ENCODE measurements at places on chromosomes 6 and 20.

DNA sequence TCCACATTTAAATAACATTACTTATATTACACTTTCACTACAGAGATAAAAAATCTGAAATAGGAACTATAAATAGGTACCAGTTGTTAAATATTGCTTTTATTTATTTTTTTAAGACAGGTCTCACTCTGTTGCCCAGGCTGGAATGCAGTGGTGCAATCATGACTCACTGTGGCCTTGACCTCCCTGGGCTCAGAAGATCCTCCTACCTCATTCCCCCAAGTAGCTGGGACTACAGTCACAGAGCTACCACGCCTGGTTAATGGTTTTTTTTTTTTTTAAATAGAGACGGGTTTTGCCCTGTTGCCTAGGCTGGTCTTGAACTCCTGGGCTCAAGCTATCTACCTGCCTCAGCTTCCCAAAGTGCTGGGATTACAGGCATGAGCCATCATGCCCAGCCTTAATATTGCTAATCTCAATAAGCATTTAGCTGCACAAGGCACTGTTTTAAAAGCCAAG is 17.3 kb downstream of the EEF1E1 start:
- no peak for DNase-seq

DNA sequence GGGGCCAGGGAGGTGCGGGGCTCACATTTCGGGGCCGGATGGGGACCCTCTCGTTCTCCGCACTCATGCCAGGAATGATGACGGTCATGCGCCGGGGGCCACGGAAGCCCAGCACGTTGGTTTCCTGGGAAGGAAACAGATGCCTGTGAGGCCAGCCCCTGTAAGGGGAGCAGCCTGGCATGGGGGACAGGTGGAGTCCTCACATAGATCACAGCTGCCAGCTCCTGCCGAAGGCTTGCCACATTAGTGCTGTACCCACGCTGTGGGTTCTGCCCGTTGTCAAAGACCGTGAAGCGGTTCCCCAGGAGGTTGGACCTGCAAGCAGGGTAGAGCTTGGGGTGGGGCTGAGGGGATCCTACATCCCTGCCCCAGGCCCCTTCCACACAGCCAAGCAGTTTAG is 6.7 kb upstream of the TEAD3 start:
- no peak for DNase-seq

DNA sequence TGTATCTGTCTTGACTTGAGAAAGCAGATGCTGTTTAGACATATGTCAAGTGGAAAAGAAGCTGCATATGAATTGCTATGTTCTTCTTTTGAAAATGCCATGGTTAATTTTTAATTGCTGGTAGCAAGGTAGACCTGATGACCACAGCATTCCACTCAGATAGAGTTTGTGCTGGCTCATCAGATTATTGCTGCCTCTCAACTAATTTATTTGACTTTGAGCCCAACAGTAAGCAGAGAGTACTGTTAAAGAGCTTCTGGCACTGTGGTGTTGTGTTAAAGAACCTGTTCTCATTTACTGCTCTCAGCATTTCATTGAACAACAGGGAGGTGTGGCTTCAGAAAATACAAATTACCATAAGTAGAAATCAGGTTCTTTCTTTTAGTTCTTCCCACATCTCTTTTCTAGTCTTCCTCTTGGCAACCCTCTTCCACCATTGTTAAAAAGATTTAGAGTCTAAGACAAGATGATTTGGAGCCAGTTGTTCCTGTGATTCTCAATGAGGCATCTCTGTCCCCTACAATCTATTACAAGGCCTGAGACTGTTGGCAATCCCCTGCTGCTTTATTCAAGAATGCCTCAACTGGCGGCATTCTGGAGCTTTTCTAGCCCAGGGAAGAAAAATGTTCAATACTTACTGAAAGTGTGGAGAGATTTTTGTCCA is 967.6 kb upstream of the GJE1 start:
- DNase-seq = no peak

DNA sequence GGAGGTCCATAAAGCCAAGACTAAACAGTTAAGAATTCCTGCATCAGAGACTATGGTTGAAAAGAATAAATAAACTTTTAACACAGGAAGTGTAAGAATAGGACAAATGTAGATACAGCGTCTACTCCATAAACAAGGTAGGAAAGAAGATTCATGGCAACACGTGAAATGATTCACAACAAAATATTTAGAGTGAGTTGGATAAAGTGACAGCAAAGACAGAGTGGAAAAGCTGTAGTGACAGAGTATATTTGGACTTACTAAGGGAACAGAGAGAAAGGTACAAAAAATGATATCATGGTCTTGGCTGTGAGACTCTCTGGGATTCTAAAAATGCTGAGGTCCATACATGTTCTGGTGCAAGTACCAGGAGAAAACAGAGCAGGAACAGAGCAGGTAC is 21.9 kb upstream of the KIAA0408 start:
- no peak for DNase-seq

DNA sequence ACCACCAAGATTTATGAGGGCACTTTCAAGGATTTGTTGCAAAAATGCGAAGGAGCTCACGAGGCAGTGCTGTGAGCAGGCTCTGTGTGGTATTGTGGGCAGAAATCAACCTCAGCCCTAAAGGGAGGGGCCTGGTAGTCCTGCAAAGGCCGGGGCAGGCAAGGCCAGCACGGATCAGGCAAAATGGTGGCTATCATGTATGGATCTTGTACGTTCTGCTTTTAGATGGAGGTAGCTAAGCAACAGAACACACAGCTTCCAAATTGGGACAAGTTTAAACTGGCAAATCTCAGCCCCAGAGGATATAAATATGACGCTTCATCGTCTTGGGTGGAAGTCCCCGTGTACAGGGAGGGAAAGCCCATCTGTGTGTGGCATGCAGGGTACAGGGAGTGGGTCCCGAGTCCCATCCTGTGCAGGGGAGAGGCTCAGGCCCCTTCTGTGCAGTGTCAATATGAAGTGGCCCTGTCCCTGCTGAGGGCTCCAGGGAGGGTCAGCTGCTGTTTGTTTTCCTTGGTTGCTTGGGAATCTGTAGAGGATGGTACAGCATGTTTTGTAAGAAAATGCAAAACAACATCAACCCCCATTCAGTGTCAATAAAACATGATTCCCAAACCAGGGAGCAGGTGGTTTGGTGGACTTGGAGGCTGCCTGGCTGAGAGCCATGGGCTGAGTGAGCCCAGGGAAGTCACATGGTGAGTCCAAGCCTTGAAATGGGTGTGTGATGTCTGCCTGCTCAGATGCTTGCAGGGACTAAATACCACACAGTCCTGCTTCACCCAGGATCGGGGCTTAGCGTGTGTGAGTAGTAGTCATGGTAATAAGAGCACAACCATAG is 113.0 kb downstream of the SYCP2 start:
- no peak for DNase-seq

DNA sequence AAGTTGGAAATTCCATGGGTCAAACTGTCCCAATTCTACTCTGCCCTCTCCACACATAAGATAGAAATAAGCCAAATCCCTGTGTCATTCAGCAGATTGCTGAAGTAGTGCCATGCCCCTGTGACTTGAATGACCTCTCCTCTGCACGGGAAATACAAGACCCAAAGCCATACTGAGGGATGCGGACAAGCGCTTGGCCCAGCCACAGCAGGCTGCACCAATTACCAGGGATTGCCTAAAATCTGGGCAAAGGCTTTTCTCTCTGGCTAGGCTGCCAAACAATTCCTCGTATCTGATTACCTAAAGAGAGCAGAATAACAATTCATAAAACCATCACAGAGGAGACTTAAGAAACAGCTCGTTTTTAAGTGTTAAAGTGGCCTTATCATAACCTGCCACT is 421.8 kb upstream of the JARID2 start:
- no peak for DNase-seq

GRCh38 chr6:170420283-170420682 is 113.7 kb downstream of the FAM120B start:
- no peak for DNase-seq

GRCh38 chr6:83757021-83757420 is 48.1 kb upstream of the SNAP91 start:
- DNase-seq = no peak

DNA sequence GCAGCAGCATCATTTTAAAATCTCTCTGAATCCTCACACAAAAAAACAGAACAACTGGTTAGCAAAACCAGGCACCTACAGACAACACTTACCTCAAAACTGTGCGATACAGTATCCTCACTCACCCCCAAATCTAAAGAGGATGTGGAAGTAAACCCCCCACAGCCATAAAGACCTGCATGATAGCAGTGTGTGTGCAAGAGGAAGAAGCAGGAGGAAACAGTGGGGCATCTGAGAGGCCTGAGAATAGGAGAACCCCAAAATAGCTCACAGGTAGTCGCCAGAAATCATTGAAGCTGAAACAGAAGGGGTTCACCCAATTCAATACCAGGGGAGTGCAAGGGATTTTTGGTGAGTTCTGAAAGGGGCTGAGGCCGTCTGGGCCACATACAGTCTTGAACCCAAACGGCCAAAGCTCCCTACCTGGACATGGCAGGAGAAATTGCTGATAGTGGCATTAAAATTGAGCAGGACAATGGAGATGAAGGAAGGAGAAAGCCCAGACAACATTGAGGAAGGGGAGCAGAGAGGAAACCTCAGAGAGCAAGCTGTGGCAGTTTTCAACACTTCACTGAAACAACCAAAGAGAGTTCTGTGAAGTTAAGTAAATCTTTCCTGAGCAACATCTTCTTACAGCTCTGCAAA is 129.7 kb downstream of the FIG4 start:
- DNase-seq = no peak

- DNase-seq = no peak
These were observed 132.0 kb upstream of the JAG1 start for GRCh38 chr20:10805764-10806163.

DNA sequence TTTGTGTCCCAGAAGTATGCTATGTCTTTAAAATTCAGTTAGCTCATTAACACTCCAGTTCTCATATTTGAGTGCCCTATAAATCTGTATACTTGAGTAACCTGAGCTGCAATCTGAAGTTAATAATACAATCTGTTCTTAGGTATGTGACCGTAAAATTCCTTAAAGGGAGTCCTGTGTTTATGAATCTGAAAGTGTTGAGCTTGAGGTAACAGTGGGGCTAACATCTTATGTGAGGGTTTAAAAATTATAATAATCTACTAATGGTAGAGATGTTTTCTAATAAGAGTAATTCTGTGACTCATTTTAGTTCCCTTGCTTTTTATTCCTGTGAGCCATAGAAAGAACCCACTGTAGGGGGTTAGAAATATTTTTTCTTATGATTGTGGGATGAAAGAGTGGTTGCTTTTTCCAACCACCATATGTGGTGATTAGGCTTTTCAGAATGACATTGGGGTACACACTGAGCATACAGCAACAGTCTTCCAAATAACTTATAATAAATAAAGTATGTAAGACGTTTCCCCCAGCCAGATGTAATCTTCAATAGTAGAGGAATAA is 121.2 kb downstream of the BCKDHB start:
- no peak for DNase-seq

GRCh38 chr6:79802657-79803300 is 144.6 kb downstream of the ELOVL4 start:
- no peak for DNase-seq

DNA sequence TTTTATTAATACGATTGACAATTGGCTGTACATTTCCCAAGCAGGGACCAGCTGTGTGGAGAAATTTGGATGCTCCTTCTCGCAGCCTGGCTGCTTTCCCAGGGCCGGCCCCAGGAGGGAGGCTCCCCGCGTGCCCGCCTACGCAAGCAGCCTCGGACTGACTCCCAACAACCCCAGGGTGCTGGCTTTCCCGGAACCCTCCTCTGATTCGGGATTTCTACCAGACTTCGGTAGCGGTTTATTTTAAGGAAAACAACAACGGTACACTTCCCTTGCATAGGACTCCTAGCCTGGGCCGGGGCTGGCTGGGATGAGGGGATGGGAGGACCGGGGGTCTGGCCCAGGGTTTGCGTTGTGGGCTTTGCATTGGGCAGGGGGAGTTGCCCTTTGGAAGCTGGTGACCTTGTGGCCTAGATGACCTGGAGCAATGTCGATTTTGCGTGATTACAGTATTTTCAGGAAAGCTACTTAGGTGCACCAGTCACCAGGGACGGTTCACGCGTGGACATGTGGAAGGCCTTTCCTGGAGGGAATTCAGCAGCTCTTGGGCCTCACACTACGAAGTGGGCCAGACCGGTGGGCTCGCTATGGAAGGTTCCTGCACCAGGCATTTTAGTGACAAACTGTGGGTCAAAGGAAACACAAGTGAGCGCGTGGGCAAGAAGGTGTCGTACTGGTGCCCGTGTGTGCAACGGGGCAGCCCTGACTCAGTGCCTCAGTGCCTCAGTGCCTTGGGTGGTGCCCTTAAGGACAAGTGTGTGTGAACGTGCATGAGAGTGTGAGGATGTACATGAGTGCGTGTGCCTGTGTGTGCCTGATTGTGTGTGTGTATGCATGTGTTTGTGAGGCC is 20.7 kb upstream of the PHACTR3 start:
- no peak for DNase-seq

DNA sequence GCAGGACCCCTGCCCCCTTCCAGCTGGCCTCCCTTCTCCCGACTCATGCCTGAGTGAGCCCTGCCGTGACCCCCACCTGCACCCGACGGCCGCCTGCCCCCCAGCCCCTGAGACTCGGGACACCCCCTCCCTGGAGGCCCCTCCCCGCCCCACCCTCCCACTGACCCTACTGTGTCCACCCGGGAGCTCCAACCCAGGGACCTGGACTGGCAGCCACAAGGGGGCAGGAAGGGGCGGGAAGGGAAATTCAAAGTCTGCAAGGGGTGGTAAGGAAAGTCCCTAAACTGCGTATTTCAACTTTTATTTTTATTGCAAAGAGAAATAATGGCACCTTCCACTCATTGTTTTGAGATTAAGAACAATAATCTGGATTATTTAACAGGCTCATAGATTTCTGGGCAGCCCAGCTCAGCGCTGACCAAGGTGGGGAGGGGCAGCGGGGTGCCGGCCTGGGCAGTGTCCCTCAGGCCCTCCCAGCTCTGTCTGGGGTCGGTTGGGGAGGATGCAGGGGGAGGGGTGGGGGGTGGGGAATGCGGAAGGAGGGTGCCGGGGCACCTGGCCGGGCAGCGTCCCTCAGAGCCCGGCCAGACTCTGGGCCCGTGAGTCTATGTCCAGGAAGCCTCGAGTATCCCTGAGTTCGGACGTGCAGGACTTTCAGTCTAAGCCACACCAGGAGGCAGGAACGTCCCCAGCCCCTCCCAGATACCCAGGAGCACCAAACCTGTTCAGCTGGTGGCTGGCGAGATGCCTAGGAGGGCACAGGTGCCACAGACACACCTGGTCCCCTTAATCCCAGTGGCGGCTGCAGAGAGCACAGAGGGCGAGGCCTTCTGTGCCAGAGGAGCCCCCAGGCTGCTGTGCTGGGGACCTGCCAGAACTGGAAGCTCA is 1.3 kb upstream of the PTK6 start:
- DNase-seq = no peak

DNA sequence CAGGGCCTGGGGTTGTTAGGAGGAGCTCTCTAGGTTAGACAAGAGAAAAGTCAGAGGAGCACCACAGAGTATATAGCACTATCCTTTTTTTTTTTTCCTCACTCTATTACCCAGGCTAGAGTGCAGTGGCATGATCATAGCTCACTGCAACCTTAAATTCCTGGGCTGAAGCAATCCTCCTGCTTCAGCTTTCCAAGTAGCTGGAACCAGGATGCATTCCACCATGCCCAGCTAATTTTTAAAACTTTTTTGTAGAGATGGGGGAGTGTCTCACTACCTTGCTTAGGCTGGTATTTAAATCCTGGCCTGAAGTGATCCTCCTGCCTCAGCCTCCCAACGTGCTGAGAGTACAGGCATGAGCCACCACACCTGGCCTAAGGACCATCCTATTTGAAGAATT is 19.3 kb upstream of the AKIRIN2 start:
- DNase-seq = no peak

- no peak for DNase-seq
These were observed 21.0 kb downstream of the PFDN4 start for GRCh38 chr20:54228841-54229240.

- no peak for DNase-seq
These were observed 37.0 kb downstream of the CDKAL1 start for GRCh38 chr6:20571261-20571660.

GRCh38 chr6:154404791-154405400 is 48.3 kb upstream of the IPCEF1 start:
- no peak for DNase-seq

Measured in stimulated activated CD4-positive, alpha-beta T cell treated with anti-CD3 and anti-CD28 coated beads, Interleukin-2, amount 100 ng/mL, for 4 hours (primary cell).